ENCODE measurements at places on chromosomes 11 and 22. TPM values are rescaled to one million over a fixed set of nuclear protein-coding genes. Genes with fewer than 3 reads are reported as not detected.

Gene OR5M11
- total RNA-seq = not detected

Gene CDC42BPG
- 0.29 TPM for total RNA-seq

Gene KRTAP5-10
- not detected for total RNA-seq

Gene OR8D4
- total RNA-seq = not detected

Gene SUSD2
- total RNA-seq = 13.8 TPM

Gene LRRC4C
- total RNA-seq = not detected

Gene ELMOD1
- total RNA-seq = 0.29 TPM

Gene CLTCL1
- 8.2 TPM for total RNA-seq

Gene FBXO3
- 35.3 TPM for total RNA-seq

Gene SMC1B
- total RNA-seq = not detected

Gene CHRDL2
- not detected for total RNA-seq

Gene ANO3
- total RNA-seq = not detected

Gene ANKK1
- total RNA-seq = not detected

Gene CCDC73
- not detected for total RNA-seq

Gene VWCE
- 0.58 TPM for total RNA-seq

Gene APOL4
- total RNA-seq = under 0.01 TPM

Gene B3GAT1
- not detected for total RNA-seq

Gene MUC2
- not detected for total RNA-seq

Gene CDHR5
- total RNA-seq = not detected

Gene FZD4
- total RNA-seq = 24.3 TPM

Gene FXYD2
- total RNA-seq = not detected

Gene C11orf91
- total RNA-seq = not detected

Gene ESAM
- 4.8 TPM for total RNA-seq

Gene ZNF215
- total RNA-seq = 5.7 TPM

Gene RHOD
- 11.2 TPM for total RNA-seq

Gene RAB39A
- not detected for total RNA-seq

Gene SYT12
- 0.58 TPM for total RNA-seq

Gene POTEH
- not detected for total RNA-seq

Gene APOBEC3B
- total RNA-seq = 29.6 TPM

Gene SLCO2B1
- total RNA-seq = not detected

Gene PRODH
- total RNA-seq = not detected

Gene P2RY2
- not detected for total RNA-seq

Gene SPDYC
- total RNA-seq = not detected

Gene KCNA4
- not detected for total RNA-seq

Gene OR4A16
- total RNA-seq = not detected

Gene PDGFB
- total RNA-seq = 5.1 TPM

Gene GATD1
- total RNA-seq = 49.3 TPM

Gene DNAJC24
- total RNA-seq = 21.3 TPM
